ENCODE measurements at places on chromosomes 11 and 22. TPM values are rescaled to one million over a fixed set of nuclear protein-coding genes. Genes with fewer than 3 reads are reported as not detected.

- no peak for DNase-seq
Measured at GRCh38 chr11:40722179-40722795, 737.2 kb downstream of the LRRC4C start.

GRCh38 chr11:103294516-103294915, 185.3 kb downstream of the DYNC2H1 start:
- no peak for DNase-seq

- DNase-seq, result no peak
Measured at GRCh38 chr11:68753300-68753699, 2.0 kb upstream of the TESMIN start.

DNA sequence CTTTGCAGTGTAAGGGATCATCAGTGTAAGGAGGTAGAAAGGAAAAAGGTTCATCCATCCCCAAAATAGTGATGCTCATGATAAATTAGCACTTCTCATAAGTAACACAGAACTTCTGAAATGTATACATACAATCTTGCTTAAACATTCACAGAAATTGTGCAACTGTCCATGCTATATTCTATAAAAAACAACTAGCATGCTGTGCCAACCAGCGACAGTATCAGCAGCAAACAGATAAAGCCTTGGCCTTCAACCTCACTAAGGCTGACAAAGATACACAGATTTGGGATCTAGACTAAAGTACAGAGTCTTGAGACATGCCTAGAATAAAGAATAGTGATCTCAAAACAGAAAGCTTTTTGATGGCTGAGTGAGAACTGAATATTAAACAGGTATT, 74.1 kb upstream of the CHRM4 start:
- DNase-seq, result no peak

- no peak for DNase-seq
Measured at GRCh38 chr11:116200564-116200963, 572.2 kb downstream of the BUD13 start.

GRCh38 chr22:40951795-40952605, 822 bp downstream of the RBX1 start:
- no peak for DNase-seq

GRCh38 chr11:14340721-14341120, 18.3 kb downstream of the RRAS2 start:
- no peak for DNase-seq

GRCh38 chr11:19786644-19787043, 74.0 kb downstream of the NAV2 start:
- no peak for DNase-seq

DNA sequence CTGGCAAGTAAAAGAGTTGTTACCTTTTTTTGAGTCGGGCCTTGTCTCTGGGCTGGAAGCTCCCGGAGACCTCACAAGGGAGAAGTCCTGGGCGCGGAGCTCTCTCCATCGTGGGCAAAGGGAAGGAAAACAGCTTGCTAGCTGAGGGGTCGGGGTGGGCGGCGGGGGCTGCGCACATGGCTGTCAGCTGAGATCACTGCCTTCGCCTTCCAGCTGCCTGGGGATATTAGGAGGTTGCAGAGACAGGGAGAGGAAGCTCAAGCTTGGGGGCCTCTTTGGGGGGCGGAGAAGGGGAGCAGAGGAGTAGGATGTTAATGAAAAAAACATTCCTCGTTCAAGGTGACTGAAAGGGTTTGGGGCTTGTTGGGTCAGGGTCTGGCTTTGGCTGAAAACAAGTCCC, 49.2 kb upstream of the ALX4 start:
- peak; percentile 34 for DNase-seq

- DNase-seq, result no peak
Measured at GRCh38 chr11:68343761-68344256, 31.4 kb downstream of the LRP5 start.

DNA sequence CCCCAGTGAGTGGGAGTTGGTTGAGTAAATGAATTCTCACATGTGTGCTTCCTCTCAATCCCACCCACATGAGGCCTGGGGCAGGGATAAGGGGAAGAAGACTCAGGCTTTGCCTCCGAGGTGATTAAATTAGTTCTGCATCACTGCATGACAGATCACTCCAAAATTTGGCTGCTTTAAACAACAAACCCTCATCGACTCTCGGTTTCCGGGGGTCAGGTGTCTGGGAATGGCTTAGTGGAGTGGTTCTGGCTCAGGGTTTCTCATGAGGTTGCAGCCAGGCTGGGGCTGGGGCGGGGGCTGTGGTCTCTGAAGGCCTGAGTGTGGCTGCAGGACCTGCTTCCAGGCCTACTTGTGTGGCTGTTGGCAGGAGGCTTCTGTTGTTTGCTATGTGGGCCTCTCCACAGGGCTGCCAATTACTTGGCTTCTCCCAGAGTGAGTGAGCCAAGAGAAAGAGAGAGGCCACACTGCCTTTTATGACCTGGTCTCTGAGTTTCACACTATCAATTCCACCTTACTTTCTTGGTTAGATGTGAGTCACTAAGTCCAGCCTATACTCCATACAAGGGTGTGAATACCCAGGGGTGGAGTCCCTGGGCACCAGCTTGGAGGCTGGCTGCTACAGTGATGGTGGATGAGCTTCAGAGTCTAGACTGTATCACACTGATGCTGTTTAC, 15.9 kb downstream of the MOGAT2 start:
- peak; percentile 74 for DNase-seq

DNA sequence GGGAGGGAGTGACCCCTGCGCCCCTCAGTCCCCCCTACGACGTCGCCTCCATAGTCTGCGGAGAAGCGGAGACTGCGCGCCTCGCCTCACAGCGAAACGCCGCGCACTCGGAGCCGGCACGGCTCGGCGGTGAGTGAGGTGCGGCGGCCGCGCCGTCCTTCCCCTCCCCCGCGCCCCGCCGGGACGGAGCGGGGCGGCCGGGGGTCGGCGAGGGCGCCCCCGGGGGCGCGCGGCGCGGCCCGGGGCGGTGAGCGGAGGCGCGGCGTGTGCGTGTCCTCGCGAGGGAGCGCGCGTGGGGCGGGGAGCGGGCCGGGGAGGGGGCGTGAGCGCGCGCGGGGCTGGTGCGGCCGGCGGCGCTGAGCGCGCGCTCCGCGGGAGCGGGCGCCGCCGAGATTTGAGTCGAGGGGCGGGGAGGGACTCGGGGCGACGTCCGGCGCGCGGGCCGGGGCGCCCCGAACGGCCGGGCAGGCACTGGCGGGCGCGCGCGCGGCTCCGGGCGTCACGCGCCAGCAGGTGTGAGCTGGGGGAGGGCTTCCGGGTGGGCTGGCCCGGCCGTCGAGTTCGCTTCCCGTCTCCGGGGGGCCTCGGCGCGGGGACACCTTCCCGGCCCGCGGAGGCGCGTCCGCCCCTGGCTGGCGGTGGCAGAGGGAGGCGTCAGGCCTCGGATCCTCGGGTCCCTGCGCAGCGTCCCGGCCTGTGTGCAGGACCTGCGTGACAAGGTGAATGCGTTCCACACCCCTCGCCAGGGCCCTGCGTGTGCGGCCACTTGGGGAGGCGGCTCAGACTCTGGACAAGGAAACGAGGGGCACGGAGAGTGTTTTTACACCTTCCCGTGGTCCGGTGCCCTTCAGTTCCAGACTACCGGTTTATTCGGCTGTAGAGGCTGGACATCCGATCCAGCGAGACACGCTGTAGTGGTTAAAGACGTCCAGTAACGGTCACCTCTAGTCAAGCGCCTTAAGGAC, 50.4 kb downstream of the FAM83F start:
- peak; percentile 83 for DNase-seq

GRCh38 chr22:49134076-49134475, 693.6 kb downstream of the BRD1 start:
- no peak for DNase-seq

DNA sequence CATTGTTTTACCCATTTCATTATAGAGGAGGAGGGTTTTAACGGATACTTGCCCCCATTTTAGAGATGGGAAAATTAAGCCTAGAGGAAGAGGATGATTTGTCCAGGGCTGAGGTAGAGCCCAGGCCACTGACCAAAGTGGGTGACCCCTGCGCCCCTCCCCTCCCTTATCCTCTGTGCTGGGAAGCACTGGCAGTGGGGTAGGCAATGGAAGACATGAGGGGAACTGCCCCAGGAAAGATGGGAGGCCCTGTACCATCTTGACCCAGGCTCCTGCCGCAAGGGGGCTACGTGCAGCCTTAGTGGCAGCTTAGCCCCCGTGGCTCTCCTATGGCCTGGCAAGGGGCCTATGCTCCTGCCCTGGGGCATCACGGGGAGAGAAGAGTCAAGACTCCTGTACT, 76.4 kb upstream of the MYOD1 start:
- peak; percentile 48 for DNase-seq

Gene DTX4
- 43.1 TPM for total RNA-seq

Gene KCNK4
- total RNA-seq, result not detected

Gene OPCML
- not detected for total RNA-seq

Data from upper lobe of right lung (tissue), 1 donor.